ENCODE measurements at places on chromosomes 4 and X. TPM values are rescaled to one million over a fixed set of nuclear protein-coding genes. Genes with fewer than 3 reads are reported as not detected.

FGD1 gene
- total RNA-seq, result 11.2 TPM

RASGEF1B gene
- total RNA-seq, result not detected

SPANXN3 gene
- total RNA-seq, result not detected

DTHD1 gene
- total RNA-seq, result not detected

TGIF2LX gene
- 0.98 TPM for total RNA-seq

RHOXF2B gene
- not detected for total RNA-seq

STK32B gene
- 0.10 TPM for total RNA-seq

KCTD8 gene
- total RNA-seq, result not detected

CLCN4 gene
- total RNA-seq, result 16.8 TPM

FAM114A1 gene
- total RNA-seq, result 85.3 TPM

HSFX4 gene
- total RNA-seq, result not detected

OTC gene
- total RNA-seq, result not detected

DOK7 gene
- 21.4 TPM for total RNA-seq

ADH1C gene
- not detected for total RNA-seq

PARM1 gene
- not detected for total RNA-seq

HERC5 gene
- 14.5 TPM for total RNA-seq

TSPAN7 gene
- total RNA-seq, result 1.1 TPM

BMP3 gene
- not detected for total RNA-seq

TREX2 gene
- total RNA-seq, result 0.62 TPM

TMEM31 gene
- not detected for total RNA-seq

ADGRL3 gene
- total RNA-seq, result 1.0 TPM

BEX2 gene
- 2.6 TPM for total RNA-seq

NALF2 gene
- not detected for total RNA-seq

FGF5 gene
- 1.5 TPM for total RNA-seq

SPON2 gene
- total RNA-seq, result 7.6 TPM

PRDM8 gene
- total RNA-seq, result 3.4 TPM

NUDT9 gene
- total RNA-seq, result 16.3 TPM
